NCI-H1436 treated with DMSO at 0.1 percent for 48 hours (cell line): ENCODE measurements at places on chromosomes 3 and 15.
A peak's percentile ranks its signal among the peaks of the same experiment; 100 is the strongest.

DNA sequence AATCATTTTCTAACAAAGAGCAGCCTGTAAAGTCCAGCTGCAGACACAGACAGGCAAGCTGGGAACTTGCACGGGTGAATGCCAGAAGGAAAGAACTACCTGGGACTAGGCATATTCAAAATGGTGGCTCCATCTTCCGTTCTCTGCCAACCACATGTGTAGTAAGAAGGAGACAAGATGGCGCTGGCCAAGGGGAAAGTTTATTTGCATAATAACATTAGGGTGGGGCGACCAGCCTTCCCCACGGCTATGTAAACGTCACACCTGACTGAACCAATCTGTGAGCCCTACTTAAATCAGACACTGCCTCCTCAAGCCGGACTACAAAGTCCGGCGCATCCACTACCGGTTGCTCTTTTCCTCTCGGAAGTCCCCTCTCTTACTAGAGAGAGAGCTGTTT, 130.8 kb downstream of the SNRK start:
- DNase-seq, result no peak

GRCh38 chr3:123535580-123535979, 49.3 kb downstream of the HACD2 start:
- no peak for DNase-seq

- DNase-seq, result no peak
Measured at GRCh38 chr3:189363590-189364255, 192.0 kb downstream of the TPRG1 start.

GRCh38 chr3:2543247-2543646, 444.6 kb downstream of the CNTN4 start:
- DNase-seq, result peak; percentile 29
